GM10248 (cell line): ENCODE measurements at places on chromosomes 5 and 9.

DNA sequence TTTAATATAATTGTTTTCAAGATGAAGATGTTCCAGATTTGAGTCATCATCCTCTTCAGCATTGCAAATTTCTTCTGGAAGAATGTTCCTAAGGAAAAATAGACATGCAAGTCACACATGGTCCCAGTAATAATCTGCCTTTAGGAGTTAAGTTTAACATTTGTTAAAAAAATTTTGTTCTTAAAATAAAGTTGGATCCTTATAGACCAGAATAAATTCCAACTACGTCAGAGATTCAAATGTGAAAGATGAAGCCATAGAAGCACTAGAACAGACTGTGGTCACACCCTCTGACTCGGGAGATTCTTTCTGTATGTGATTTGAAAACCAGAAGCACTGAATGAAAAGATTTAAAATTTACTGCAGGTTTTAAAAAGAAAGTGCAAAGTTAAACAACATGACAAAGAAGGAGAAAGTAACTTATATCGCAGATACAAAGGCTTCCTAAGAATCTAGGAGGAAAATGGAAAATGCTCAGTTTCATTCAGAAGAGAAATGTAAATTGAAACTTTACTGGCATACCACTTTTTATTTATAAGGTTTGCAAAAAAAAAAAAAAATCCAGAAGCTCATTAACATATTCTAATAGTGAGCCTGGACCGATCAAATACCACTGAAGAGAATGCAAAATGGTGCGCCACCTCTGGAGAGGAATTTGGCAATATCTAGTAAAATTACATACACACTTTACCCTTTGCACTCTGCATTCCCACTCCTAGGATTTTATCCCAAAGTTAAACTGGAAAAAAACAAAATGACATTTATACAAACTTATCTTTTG, 14.3 kb upstream of the ASPN start:
- DNase-seq: no peak

- DNase-seq: no peak
These were observed 21.4 kb downstream of the HSDL2 start for GRCh38 chr9:112401175-112401815.

GRCh38 chr9:38296807-38297206, 95.7 kb upstream of the ALDH1B1 start:
- no peak for DNase-seq

DNA sequence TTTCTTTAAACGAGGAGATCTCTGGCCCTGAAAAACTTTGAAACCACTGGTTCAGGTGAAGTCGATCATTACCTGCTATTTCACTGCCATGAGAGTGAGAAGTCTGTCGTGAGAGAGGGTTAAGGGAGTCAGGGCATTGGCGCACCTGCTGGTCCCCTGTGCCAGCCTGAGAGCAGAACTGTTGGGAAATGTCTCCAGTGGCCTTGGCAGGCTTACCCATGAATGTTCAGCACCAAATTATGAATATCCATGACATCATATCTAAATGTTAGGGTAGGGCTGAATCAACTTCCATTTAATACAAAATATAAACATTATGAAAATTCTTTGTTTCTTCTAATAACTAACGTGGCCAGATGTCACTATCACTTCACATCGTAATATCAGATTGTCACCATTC, 379.3 kb downstream of the KDM4C start:
- DNase-seq: no peak

GRCh38 chr9:97419309-97419867, 7.5 kb downstream of the TDRD7 start:
- no peak for DNase-seq

DNA sequence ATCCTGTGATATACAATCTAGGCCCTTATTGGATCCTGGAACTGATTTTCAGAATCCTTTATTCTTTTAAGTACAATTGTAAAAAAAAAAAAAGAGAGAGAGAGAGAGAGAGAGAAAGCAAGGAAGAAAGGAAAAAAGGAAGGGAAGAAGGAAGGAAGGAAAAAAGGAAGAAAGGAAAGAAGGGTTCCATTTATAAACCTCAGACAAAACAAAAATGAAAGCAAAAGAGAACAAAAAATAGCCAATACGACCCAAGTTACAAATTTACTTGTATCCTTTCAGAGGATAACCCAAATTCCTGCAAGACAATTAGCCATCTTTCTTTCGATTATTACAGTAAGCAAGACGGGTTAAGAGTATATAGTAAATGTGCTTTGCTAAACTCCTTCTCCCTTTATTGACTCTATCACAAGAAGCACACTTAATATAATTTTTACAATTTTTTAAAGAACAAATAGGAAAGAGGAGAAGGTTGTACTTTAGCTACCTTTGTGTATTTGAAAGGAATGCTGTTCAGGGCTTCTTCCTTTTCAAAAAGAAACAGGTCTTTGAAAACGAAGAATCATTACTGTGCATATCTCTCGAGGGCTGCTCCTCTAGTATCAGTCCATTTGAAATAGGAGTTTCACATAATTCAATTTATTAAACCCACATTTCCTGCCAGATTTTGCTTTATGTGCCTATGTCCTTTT, 543.3 kb downstream of the RAB3C start:
- no peak for DNase-seq

- no peak for DNase-seq
These were observed 89.4 kb downstream of the NR3C1 start for GRCh38 chr5:143314099-143314498.

DNA sequence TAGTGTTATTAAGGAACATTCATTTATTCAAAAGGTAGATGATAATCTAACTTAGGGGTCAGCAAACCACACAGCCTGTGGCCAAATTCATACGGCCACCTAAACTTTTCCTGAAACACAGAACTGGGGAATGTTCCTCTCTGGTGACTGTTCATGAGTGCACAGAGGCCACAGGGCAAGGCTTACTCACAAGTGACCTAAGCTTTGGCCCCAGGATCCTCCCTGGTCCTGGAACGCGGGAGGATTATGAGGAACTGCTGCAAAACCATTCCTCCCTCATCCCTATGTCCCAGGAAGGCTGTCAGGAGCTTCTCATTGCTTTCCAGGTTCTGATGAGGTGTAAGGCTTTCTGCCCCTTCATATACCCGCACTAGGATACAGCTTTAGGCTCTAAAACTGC, 397.6 kb downstream of the SEMA5A start:
- DNase-seq: no peak

DNA sequence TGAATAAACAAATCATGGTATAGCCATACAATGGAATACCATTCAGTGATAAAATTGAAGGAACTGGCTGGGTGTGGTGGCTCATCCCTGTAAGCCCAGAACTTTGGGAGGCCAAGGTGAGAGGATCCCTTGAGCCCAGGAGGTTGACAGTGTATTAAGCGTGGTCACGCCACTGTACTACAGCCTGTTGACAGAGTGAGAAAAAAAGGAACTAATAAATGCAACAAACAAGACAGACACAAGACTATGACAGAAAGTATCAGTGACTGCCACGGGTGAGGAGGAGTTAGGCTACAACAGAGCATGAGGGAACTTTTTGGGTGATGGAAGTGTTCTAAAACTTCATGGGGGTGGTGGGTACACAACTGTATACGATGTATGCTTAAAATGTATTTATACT, 2.2 kb downstream of the FNIP1 start:
- DNase-seq: peak; percentile 20

DNA sequence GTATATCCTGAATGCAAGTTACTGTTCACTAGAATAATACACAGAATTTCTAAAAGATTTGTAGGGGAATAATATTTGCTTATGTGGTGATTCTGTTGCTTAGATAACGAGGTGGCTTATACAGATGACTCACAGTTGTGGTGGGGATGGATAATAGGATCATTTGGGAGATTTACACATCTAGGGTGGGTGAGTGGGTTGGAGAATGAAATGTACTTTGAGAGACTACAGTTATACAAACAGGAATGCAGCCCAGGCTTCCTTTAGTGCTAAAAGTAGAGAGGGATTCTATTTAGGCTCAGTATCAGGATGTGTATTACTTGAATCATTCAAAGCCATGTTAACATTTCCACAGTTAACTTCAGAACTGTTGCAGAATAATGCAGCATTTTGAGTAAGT, 1.8 kb downstream of the CTXN3 start:
- DNase-seq: no peak

DNA sequence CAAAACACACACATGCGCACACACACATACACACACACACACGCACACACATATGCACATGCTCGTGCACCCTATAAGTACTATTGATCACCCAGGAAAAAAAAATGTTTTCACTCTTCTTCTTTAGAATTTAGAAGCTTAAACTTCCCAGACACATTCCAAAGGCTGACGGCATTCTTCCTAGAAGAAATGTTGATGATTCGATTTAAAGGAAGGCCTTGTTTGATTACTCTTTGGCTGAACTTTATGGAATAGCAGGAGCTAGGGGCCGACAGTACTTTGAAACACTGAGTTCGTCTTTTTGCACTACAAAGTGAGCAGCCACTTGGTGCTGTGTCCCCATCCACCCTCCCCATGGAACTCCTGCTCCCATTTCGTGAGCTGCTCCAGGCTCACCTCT, 113.2 kb downstream of the EGFLAM start:
- no peak for DNase-seq

DNA sequence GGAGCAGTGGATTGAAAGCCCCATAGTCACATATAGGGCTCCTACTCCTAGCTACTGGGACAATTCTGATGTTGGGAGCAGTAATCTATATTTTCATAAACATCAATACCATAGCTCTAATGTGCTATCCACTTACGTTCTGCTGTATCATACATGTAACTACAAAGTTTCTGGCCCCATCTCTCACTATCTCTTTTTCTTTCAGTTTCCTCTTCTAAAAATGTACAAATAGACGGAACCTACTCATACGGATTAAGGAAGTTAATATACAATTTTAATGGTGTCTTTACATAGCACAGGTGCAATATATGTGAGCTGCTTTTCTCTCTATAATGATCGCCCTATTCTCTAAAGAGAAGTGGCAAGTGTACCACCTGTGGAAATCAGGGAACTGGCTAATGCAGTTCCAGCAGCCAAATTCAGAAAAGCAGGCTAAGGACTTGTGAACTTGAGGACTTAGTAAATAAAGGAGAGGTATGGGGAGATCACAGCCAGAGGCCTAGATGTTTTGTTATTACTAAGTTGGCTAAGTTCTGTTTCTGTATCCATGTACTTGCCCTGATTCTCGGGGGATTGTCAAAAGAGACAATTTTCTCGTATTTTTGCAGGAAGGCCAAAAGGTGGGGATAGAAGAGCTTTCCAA, 1021.9 kb downstream of the CDH12 start:
- DNase-seq: peak; percentile 4

DNA sequence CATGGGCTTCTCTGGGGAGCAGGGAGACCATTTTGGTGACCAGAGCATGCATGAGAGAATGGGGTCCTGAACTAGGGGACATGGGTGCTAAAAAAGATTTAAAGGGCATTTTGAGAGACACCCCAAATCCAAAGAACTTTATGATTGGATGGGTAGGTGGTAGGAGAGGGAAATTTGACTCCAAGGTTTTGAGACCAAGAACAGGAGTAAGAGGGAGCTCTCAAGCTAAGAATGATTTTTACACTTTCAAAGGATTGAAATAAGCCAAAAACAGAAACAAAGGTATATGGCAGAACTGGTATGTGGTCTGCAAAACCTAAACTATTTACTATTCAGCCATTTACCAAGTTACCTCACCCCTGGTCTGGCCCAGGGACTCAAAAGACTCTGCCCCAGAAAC, 318.2 kb upstream of the CLINT1 start:
- no peak for DNase-seq

DNA sequence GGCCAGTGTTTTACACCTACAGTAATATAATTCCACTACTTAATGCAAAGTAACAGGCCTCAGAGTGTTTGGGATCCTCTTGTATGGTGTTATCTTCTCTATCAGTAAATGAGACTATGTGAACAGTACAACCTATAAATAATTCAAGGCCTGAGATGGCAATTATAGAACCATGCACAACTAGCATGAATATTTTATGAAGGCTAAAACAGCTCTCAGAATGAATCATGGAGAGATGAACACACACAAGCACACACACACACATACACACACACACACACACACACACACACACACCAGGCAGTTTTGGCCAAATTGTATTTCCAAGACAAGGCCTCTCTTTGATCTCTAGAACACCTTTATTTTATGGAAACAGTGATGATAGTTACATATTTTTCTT, 224.9 kb downstream of the EBF1 start:
- no peak for DNase-seq

DNA sequence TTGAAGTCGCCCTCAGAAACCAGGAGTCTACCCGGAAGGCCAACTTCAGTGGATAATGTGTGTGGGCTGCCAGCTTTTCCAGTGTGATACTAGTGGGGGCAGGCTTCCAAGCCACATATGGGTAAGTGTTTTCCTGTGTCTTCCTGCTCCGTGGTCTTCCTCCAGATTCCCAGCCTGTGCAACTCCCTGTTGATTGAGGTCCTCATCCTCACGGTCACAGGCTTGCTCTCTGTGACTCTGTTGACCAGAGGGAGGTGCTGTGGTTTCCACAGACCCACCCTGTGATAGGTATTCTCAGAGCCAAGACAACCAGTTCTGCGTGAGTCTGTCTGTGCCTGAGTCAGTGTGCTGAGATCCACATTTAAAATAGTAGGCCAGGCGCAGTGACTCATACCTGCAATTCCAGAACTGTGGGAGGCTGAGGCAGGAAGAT, 388.0 kb upstream of the IRX2 start:
- no peak for DNase-seq

DNA sequence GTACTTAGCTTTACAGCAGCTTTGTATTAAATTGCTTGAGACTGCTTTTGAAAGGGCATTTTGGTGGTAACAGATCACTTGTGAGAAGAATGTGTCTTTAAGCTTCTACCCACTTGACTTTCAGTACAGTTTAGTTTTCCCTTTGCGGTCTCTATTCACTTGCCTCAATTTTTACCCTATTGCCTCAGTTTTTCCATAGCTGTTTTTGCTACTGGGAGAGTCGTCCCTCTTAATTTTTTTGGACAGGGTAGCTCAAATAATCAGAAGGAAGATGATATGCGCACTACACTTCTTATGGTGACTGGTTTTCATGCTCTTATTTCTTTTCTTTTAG, 18.8 kb downstream of the UGCG start:
- no peak for DNase-seq

- no peak for DNase-seq
These were observed 26.9 kb downstream of the HMGCR start for GRCh38 chr5:75363726-75364495.

DNA sequence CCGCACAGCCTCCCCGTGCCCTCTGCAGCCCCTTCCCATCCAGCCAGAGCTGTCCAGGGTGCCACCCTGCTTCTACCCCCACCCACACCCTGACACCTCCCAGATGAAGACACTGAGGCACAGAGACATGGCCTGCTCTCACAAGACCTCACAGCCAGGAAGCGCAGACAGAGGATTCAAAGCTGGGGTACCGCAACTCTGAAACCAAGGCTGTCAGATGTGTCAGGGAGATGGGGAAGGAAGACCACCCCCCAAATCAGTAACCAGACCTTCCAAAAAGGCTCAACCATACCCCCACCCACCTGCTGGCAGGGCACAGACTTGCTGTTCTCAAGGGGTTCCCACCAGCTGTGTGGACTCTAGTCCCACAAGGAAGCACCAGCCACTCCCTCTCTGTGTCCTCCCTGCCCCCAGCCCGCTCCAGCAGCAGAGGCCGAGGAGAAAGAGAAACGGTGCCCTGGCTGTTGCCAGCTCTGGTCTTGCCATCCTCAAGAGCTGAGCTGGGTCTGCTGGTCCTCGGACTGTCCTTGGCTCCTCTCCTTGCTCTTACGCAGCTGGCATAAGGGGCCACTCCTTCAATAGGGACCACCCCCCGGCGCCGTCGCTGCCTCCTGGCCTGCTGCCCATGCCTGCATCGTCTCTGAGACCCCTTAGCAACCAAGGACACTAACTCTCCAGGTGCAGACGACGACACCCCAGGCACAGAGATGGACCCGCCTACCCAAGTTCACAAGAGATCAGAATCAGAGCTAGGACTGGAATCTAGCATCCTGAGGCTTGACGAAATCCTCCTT, 699 bp downstream of the AKNA start:
- DNase-seq: no peak
